ENCODE measurements at places on chromosomes 1 and 21. TPM values are rescaled to one million over a fixed set of nuclear protein-coding genes. Genes with fewer than 3 reads are reported as not detected.

DNA sequence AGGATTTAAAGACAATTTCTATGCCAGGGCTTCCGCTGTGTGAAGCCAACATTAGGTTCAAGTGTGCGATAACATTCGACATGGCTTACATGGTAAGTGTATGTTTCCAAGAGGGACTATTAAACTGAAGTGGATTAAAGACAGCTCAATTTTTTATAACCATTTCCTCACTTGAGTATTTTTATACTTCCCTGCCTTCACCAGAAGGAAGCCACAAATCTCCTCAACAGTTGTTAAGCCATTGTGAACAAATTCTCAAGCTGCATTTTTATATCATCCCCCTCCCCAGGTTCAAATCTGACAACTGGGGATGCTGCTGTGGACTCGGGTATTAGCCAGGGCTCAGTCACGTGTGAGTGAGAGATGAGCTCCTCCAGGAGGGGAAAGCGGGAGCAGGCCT is 116.3 kb downstream of the RHOU start:
- no peak for DNase-seq

- DNase-seq = no peak
Measured at GRCh38 chr1:171931752-171932151, 90.5 kb downstream of the DNM3 start.

GRCh38 chr1:145828367-145829026 is 4.5 kb downstream of the POLR3C start:
- DNase-seq = no peak

DNA sequence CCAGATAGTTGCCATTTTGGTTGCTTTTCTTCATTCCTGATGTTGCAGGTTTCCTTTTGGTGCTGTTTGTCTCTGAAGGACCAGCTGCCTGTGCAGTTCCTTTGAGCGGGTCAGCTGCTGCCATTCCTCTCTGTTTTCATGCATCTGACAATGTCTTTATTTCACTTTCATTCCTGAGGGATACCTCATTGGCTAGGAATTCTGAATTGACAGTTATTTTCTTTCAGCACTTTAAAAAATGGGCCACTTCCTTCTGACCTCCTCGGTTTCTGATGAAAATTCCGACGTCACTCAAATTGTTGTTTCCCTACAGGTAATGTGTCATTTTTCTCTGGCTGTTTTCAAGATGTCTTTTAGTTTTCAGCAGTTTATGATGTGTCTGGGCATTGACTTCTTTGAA is 24.8 kb downstream of the CCSAP start:
- DNase-seq = no peak

DNA sequence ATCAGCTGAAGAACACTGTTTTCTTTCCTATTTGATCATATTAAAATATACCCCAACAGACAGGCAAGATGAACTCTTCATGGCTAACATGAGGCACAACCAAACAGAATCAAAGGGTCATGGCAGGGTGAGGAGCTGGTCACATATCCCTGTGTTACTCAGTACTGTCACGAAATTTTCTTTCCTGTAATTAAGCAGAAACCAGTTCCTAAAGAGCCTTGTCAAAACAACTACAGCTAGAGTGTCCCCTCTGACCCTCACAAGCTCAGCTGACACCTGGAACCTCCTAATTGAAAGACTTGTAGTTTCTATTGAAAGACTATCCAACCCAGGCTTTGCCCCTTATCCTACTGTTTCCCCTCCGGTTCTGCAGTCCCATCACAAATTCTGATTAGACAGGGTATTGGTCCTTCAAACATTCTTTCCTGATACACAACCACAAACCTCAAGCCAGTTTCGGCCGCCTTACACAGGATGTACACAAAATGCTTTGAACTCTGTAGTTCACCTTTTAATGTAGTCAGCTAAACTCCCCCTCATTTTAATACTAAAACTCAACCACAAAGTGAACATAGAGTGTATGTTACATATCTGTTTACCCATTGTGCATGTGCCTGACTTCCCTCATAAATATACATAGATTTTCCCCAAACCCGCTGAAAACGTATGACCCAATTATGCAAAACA is 651.9 kb downstream of the MRPL39 start:
- no peak for DNase-seq

DNA sequence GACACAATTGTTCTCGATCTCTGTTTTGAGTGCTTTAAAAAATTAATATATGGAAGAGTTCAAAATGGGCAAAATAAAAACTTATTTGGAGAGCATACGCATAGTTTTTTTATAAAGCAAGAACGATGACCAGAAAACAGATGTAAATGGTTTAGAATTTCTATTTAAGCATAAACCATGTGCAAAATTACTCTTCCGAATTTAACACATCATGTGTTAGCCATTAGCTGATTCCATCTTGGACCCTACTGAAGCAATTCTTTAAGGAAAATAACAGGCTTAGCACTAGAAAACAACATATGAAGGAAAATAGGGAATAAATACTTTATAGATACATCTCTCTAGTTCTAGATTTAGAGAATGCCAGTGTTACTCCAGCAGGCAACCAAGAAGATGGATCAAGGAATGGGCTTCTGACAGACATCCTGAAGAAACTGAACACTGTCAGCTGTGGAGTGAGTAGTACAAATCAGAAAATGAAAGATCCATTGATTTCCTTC is 26.7 kb downstream of the CDC7 start:
- DNase-seq = no peak

DNA sequence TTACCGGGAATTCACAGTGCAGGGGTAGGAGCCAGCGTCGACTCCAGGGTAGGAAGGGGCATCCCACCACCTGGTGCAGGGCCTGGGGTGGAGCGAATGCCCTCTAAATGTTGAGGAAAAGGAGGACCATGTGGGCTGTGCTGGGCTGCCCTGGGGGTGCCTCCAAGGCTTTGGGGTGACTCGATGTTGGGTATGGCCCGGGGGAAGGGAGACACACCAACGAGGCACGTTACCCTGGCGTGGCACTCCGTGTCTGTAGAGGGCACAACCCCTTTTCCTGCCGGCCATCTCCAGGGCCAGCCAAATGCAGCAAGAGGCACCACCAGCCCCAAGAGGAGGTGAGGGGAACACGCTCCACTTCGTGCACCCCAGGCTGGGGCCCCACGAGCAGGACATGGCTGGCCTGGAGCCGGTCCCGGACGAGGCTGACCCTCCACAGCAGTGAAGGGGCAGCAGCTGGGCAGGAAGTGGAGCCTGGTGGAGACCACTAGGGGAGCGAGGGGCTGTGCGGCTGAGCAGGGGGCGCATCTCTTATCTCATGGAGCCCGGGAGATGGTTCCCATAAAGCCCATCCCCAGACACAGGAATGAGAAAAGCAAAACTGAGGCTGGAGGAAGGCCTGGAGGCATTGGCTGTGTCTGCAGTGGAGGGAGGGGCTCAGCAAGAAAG is 11.2 kb downstream of the ACTRT2 start:
- DNase-seq = no peak

Gene LIN28A
- polyA plus RNA-seq = 0.10 TPM

Gene AIRE
- polyA plus RNA-seq = 0.55 TPM

Gene ABCG1
- polyA plus RNA-seq = 10.2 TPM
